Fibroblast of the conjunctiva (primary cell): ENCODE measurements at places on chromosomes 11 and 22.

DNA sequence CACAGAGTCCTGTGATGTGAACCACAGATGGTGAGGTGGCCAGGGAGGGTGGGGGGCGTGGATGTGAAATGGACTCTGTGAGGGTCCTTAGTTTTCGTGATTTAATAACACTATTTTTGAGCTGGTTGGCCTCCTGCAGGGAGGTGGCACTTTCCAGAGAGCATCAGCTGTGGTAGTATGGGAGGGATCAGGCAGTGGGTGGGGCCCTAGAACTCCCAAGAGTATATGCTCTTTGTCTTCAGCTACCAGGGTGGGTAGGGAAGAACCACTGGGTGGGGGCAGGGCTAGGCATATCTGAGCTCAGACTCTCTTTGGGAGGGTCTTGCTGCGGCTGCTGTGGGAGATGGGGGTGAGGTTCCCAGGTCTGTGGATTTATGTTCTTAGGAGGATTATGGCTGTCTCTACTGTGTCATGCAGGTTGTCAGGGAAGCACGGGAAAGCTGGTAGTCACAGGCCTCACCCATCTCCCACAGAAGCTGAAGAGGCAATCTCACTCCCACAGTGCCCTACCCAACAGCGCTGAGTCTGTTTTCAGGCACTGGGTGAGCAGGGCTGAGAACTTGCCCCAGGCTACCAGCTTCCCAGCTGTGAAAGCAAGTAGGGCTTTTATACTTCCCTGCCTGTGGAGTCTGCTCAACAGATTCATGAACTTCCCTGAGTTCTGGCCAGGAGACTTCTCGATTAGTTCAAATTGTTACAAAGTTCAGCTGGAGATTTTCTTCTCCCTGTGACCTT is 47.9 kb upstream of the SNX19 start:
- DNase-seq = no peak

- DNase-seq = no peak
Observed at GRCh38 chr22:26406118-26406517, 22.9 kb upstream of the ASPHD2 start.

DNA sequence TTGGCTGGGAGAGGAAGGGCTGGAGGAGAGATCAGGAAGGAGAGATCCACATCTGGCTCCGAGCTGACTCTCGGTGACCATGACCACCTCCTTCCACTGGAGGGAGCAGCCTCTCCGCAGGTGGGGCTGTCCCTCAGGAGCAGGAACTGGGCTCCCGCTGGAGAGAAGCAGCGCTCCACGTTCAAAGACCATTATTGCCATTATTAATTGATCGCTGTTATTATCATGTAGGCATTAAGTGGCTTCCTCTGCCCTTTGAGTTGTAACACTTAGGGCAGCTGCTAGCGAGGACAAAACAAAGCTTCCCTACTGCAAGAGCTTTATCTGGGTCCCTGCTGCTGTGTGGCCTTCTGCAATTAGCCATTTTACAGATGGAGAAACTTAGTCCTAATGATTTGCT is 251.9 kb downstream of the ST3GAL4 start:
- peak; percentile 21 for DNase-seq

GRCh38 chr11:44316659-44317240 is 6.8 kb upstream of the ALX4 start:
- DNase-seq = no peak

DNA sequence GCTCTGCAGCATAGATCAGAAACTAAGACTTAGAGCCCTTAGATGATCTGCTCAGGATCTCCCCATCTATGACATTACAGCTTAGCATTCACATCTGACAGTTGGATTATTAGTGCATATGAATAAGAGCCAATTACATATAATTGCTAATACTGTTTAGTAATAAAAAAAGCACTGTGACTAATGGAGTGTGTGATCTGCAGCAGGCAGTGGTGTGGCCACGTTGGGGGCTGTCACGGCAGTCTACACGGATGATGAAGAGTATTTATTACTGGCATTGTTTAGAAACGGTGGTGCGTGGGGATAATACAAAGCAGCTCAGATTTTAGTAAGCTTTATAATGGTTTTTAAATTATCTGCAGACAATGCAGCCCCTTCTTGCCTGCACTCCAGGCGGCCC is 93.5 kb upstream of the TIMP3 start:
- no peak for DNase-seq

- DNase-seq = no peak
Observed at GRCh38 chr11:72229925-72230763, 5.6 kb downstream of the INPPL1 start.

DNA sequence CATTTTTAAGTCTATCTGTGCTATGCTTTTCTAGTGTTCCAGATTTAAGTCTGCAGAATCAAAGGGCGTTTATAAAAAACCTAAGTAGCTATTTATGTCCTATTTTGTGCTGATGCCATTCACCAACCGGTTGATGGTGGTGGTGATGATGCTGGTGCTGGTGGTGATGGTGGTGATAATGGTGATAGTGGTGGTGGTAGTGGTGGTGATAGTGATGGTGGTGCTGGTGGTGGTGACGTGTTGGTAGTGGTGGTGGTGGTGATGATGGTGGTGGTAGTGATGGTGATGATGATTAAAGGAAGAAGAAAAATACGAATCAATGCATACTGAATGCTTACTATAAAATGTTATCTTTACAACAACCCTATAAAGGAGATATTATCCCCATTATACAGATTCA is 178.2 kb downstream of the OPCML start:
- no peak for DNase-seq

GRCh38 chr11:34344768-34345539 is 12.9 kb downstream of the ABTB2 start:
- DNase-seq = no peak

DNA sequence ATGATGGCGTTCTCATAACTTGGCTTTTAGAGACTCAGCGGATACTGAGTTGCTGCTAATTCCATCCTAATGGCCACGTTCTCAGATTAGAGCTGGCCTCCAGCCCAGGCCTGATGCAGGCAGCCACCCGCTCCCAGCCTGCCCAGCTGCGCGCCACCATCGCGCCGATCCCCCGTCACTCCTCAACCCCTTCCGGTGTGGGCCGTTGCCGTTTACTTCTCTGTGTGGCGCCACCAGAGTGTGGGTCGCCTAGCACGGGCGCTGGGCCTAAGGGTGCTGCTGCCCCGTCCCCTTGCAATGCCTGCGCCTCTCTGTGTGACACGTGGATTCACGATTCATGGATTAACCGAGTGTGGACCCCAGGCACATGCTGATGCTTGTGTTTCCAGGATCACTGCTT is 1116.0 kb downstream of the BRD1 start:
- DNase-seq = no peak

DNA sequence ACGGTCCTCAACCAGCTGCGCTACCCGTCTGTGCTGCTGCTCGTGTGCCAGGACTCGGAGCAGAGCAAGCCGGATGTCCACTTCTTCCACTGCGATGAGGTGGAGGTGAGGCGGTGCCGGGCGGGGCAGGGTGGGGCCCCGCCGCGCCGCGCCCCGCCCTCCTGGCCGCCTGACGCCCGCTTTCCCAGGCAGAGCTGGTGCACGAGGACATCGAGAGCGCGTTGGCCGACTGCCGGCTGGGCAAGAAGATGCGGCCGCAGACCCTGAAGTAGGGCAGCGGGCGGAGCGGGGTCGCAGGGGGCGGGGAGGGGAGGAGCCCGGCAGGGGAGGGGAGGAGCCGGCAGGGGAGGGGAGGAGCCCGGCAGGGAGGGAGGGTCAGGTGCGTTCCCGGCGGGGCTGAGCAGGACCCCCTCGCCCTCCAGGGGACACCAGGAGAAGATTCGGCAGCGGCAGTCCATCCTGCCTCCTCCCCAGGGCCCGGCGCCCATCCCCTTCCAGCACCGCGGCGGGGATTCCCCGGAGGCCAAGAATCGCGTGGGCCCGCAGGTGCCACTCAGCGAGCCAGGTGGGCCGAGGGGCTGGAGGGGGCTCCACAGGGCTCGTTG is 14.7 kb downstream of the EPS8L2 start:
- no peak for DNase-seq

GRCh38 chr11:129881570-129882170 is 13.7 kb downstream of the NFRKB start:
- no peak for DNase-seq

GRCh38 chr22:42648368-42649245 is 585 bp downstream of the CYB5R3 start:
- no peak for DNase-seq

DNA sequence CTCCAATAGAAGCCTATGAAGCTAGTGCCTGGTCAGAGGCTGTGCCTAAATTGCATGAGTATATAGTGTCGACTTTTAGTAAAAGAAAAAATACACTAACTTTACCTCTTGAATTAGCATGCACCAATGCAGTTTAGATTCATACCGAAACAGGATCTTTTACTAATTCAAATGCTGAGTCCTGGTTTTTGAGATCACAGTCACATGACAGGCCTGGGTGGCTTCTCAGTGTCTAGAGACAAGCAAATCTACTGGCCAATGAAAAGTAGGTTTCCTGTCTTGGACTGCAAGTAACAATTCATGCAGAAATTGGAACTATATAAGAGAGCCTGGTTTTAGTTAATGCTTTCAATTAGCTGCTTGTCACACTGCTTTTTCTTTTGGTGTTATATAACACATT is 7.2 kb downstream of the ARHGEF12 start:
- no peak for DNase-seq

GRCh38 chr11:108117746-108118371 is 3.5 kb upstream of the ACAT1 start:
- DNase-seq = peak; percentile 68

DNA sequence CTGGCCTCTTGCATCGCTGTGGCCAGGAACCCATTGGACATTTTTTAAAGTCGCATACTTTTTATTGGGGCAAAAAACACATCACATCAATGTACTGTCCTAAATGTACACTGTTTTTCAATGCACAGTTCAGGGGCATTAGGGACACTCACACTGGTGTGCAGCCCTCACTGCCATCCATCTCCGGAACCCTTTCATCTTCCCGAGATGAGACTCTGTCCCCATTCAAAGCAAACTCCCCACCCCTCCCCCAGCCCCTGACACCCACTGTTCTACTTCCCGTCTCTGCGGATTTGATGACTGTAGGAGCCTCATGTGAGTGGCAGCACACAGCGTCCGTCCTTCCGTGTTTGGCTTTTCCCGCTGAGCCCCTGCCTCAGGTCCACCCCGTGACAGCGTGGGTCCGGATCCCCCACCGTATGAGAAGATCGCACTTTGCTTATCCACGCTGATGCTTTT is 41.8 kb upstream of the TH start:
- no peak for DNase-seq

DNA sequence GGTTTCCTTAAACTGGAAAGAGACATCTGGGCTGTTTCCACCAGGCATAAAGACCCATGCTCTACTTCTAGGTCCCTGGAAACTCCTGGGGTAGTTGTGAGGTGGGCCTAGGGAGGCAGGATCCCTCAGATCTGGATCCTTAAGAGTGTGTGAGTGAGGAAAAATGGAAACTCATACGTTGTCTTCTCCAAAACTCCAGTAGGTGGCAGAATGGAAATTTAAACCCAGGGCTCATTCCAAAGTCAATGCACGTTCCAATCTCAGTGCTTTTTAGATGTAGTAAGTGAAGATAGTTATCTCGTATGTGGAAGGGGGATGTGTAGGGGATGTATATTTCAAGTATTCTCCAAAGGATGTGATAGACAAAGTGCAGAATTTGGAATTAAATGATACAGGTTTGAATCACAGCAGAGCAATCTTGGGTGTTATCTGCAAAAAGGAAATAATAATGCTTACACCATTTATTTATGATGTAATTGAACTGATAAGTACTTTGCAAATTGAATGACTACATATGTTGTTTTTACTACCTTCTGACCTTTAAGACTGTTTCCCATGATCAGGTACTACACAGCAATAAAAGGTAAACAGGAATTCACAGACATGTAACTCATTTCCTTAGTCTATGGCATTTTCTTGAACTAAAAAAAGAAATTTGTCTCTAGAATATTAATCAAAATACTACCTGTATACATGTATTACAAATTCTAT is 13.1 kb upstream of the MMP1 start:
- DNase-seq = peak; percentile 6

DNA sequence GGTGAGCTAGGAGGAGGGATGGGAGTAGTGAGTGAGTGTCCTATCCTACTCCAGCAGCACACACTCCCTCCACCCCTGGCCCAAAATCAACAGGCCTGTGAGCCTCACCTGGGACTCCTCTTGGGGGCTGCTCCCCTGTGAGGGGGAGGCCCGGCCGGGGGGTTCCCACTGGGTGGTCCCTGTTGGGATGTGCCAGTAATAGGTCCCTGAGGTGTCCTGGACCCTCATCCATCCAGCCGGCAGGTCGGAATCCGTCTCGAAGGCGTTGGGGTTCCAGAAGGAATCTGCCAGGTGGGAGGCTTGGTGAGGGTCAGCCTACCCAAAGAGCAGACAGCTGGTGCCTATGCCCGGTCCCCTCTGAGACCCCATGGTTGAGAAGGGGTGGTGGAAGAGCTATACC is 13.3 kb downstream of the SMPD1 start:
- DNase-seq = no peak

GRCh38 chr11:33698921-33699320 is 1.7 kb downstream of the C11orf91 start:
- no peak for DNase-seq

DNA sequence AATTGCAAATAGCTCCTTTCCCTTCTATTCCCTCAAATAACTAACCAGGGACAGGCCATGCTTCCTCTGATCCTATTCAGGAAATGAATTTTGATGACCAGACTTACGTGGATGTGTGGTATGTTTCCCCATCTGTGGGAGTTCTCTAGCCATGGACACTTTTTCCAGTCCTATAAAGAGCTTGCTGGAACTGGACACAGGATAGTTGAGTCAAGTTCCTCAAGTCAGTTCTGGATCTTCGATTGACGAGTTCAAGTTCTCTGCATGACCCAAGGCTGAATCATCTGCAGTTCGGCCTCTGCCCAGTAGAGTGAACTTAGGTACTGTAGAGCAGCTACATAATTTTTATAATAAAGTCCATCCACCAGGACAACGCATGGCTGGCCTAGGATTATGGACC is 52.7 kb upstream of the CCND1 start:
- peak; percentile 35 for DNase-seq

- no peak for DNase-seq
Observed at GRCh38 chr22:46748908-46749675, 11.0 kb upstream of the CERK start.

DNA sequence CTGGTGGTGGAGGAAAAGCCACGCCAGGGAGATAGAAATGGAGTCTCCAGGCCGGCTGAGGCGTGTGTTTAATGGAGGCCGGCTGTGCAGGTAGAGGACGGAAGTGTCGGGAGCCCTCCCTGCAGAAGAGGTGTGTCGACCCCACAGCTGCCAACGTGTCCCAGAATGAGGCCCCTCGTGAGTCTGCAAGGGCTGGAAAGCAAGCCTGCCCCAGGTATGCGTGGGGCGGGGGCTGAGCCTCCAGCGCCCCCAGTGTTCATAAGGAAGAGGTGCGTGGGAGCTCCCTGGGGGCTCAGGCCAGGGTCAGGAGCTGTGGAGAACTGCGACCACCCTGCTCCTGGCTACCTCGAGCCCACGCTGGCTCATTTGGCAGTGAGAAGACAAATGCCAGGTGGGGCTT is 38.0 kb upstream of the JAM3 start:
- DNase-seq = no peak

DNA sequence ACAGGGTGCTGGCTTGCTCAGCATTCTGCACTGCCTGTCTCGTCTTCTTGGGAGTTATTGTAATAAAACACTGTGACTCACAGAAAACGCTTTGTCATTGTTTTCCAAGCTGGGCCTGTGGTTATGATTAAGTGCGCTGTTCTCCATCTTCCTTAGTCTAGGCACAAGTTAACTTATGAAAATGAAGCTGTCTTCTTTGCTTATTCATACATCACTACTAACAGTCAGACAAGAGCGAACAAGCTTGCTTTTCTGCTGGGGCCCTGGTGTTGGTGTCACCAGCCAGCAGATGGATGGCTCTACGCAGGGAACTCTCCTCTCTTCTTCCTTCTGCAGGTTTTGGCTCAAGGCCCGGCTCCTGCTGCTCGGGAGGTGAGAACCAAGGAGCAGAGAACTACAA is 380.1 kb upstream of the SYN3 start:
- DNase-seq = no peak
